Glomerular endothelial cell (primary cell): ENCODE measurements at places on chromosomes 5 and 9. TPM values are rescaled to one million over a fixed set of nuclear protein-coding genes. Genes with fewer than 3 reads are reported as not detected.

Gene MVB12B
- 8.1 and 11.4 TPM in 2 replicates for total RNA-seq

Gene ARL14EPL
- not detected in 2 replicates for total RNA-seq

Gene FCHO2
- total RNA-seq = 16.7 and 19.6 TPM in 2 replicates

Gene NDUFS6
- 71.9 and 92.5 TPM in 2 replicates for total RNA-seq

Gene NIPAL4
- 0.44 and 0.64 TPM in 2 replicates for total RNA-seq

Gene FOXD4L3
- total RNA-seq = not detected in 2 replicates

Gene RNF183
- not detected in 2 replicates for total RNA-seq

Gene MYO10
- 76.9 and 167 TPM in 2 replicates for total RNA-seq

Gene ENC1
- 116 and 155 TPM in 2 replicates for total RNA-seq

Gene GABBR2
- total RNA-seq = 1.0 and 3.3 TPM in 2 replicates

Gene KCNV2
- total RNA-seq = not detected in 2 replicates

Gene TEX53
- not detected in 2 replicates for total RNA-seq

Gene DNM1
- 2.7 and 7.9 TPM in 2 replicates for total RNA-seq

Gene SIT1
- not detected in 2 replicates for total RNA-seq

Gene TICAM2
- 1.8 and 2.0 TPM in 2 replicates for total RNA-seq

Gene PAIP1
- 103 and 107 TPM in 2 replicates for total RNA-seq

Gene IRX2
- 0.23 TPM in 1 of 2 replicates, not detected in the other for total RNA-seq

Gene CYSRT1
- 0.41 and 0.78 TPM in 2 replicates for total RNA-seq

Gene MARCOL
- not detected in 2 replicates for total RNA-seq

Gene HMGCS1
- total RNA-seq = 34.1 and 41.8 TPM in 2 replicates

Gene SLIT3
- total RNA-seq = 1.3 and 7.4 TPM in 2 replicates

Gene PFN3
- not detected in 2 replicates for total RNA-seq

Gene SAP30L
- 32.2 and 36.5 TPM in 2 replicates for total RNA-seq

Gene TTC33
- total RNA-seq = 6.7 and 6.8 TPM in 2 replicates

Gene SPINK13
- not detected in 2 replicates for total RNA-seq

Gene PCDHGA11
- total RNA-seq = 12.3 and 17.5 TPM in 2 replicates

Gene PRDM9
- not detected in 2 replicates for total RNA-seq

Gene IFNA2
- total RNA-seq = not detected in 2 replicates

Gene RELL2
- total RNA-seq = 8.5 and 12.2 TPM in 2 replicates

Gene FOXD4L4
- total RNA-seq = 0.53 TPM in 1 of 2 replicates, not detected in the other

Gene PCDHB7
- total RNA-seq = 1.6 and 2.4 TPM in 2 replicates

Gene PIP5K1B
- 0.23 and 0.29 TPM in 2 replicates for total RNA-seq

Gene DAB2
- total RNA-seq = 164 and 242 TPM in 2 replicates

Gene FER
- total RNA-seq = 16.7 and 21.1 TPM in 2 replicates

Gene OR1J2
- not detected in 2 replicates for total RNA-seq

Gene SPINK7
- total RNA-seq = not detected in 2 replicates

Gene SOWAHA
- total RNA-seq = not detected in 2 replicates

Gene IL3
- total RNA-seq = not detected in 2 replicates

Gene ENTPD2
- total RNA-seq = not detected in 2 replicates

Gene KCTD16
- total RNA-seq = 0.10 and 0.18 TPM in 2 replicates

Gene WDR38
- total RNA-seq = not detected in 2 replicates

Gene FOXD4L5
- not detected in 2 replicates for total RNA-seq

Gene ZNF366
- total RNA-seq = 33.7 and 45.4 TPM in 2 replicates

Gene CCL28
- total RNA-seq = 0.53 and 0.87 TPM in 2 replicates

Gene CTSV
- total RNA-seq = 0.19 and 1.6 TPM in 2 replicates

Gene MRPS27
- total RNA-seq = 45.9 and 58.5 TPM in 2 replicates

Gene CA9
- total RNA-seq = 0.15 TPM in 1 of 2 replicates, not detected in the other

Gene SLC1A3
- total RNA-seq = not detected in 2 replicates

Gene PPWD1
- 16.4 and 34.7 TPM in 2 replicates for total RNA-seq

Gene CDH9
- total RNA-seq = not detected in 2 replicates

Gene SNX24
- 15.9 and 16.2 TPM in 2 replicates for total RNA-seq

Gene CARTPT
- not detected in 2 replicates for total RNA-seq

Gene EPB41L4B
- total RNA-seq = 0.88 and 1.8 TPM in 2 replicates

Gene PGM5
- 1.4 and 3.3 TPM in 2 replicates for total RNA-seq

Gene PRXL2C
- 13.8 and 18.4 TPM in 2 replicates for total RNA-seq
